ENCODE measurements at places on chromosomes 16 and 17.

GRCh38 chr16:49698453-49698815 is 157.5 kb downstream of the ZNF423 start:
- no peak for DNase-seq

GRCh38 chr16:57159447-57159846 is 26.4 kb downstream of the PSME3IP1 start:
- DNase-seq, result no peak

GRCh38 chr16:1245452-1246020 is 5.0 kb downstream of the TPSAB1 start:
- DNase-seq, result no peak

- DNase-seq, result no peak
Measured at GRCh38 chr16:87255866-87256265, 61.3 kb downstream of the C16orf95 start.

GRCh38 chr16:21075252-21075651 is 75.4 kb downstream of the DNAH3 start:
- DNase-seq, result no peak

DNA sequence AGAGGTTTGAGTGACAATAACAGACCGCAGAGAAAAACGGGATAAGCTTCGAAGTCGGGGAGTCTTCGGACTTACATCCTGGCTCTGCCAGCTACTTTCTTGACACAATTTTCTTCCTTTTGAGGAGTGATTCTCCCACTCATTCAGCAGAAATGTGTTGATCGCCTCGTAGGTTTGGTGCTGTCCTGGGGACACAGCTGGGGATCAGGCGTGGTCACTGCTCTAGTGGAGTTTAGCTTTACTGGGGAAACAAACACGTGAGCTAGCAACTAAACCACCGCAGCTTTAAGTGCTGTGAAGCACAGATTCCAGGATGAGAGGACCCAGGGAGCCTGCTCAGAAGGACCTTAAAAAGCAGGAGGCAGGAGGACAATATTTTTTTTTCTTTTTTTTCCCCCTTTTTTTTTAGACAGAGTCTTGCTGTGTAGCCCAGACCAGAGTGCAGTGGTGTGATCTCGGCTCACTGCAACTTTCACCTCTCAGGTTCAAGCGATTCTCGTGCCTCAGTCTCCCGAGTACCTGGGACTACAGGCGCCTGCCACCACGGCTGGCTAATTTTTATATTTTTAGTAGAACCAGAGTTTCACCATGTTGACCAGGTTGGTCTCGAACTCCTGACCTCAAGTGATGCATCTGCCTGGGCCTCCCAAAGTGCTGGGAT is 858 bp downstream of the NUBP1 start:
- DNase-seq, result no peak

DNA sequence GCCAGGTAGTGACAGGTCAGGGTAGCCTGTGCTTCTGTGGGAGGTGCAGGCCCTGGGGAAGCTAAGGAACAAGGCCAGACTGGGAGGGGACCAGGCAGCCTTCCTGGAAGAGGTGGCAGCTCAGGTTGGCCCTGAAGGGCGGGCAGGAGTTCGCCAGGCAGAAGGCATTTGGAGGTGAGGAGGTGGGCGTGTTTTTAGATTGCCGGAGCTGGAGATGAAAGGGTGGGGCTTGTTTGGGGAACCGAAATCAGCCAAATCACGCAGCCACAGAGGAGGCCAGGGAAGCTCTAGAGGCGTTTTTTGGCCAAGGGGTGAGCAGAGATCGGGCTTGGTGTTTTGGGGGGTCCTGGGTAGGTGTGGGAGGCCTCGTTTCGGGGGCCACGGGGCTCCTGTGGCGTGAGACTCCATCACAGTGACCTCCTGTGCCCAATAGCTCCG is 7.6 kb downstream of the ADCY7 start:
- no peak for DNase-seq

GRCh38 chr16:10611825-10612342 is 31.5 kb upstream of the EMP2 start:
- no peak for DNase-seq

GRCh38 chr16:76837872-76838271 is 353.1 kb upstream of the MON1B start:
- DNase-seq, result no peak

GRCh38 chr16:10168258-10168657 is 14.0 kb downstream of the GRIN2A start:
- DNase-seq, result no peak

- no peak for DNase-seq
Measured at GRCh38 chr16:19014461-19014860, 30.7 kb downstream of the TMC7 start.

DNA sequence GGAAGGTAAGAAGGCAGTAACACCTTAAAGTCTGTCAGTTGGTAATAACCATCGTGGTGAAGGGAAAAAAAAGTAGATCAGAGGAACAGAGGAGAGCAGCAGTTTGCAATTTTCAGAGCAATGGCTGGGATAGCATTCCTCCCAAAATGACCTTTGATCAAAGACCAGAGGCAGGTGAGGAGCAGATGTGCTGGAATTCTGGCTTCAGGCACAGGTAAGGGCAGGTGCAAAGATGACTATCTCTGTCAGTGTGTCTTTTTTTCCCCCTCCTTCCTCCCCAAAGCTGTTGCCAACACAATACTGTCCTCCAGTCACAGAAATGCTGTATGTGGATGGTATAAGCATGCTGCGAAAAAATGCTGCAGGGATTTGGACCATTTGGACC is 166.7 kb downstream of the XYLT1 start:
- no peak for DNase-seq

- DNase-seq, result no peak
Measured at GRCh38 chr17:28139822-28140221, 97.3 kb downstream of the NLK start.

DNA sequence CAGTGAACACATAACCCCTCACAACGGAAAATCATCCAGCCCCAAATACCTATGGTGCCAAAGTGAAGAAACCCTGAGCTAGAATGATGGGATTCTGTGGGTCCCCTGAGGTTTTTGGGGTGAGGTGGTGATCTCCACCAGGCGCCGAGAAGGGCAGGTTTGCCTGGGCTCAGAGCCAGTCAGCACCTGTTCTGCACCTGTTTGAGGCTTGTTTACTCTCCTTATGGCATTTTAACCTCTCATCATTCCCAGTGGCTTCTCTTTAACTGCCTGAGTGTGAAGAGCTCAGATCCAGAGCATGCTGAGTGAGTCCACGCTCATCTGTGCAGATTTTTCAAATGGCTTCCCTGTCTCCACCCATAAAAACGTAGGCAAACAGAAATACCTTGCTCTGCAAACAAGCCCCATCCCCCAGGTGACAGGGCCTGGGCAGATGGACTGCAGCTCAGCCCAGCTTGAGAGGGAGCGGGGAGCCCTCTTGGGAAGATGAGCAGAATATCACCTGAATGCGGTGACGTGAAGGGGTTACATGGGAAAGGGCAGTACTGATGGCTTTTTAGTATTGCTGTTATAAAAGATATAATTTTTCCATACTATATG is 40.1 kb upstream of the CLEC19A start:
- no peak for DNase-seq

- DNase-seq, result no peak
Measured at GRCh38 chr17:59878624-59879023, 14.1 kb downstream of the TUBD1 start.

GRCh38 chr16:23071196-23072083 is 77.8 kb downstream of the USP31 start:
- no peak for DNase-seq

DNA sequence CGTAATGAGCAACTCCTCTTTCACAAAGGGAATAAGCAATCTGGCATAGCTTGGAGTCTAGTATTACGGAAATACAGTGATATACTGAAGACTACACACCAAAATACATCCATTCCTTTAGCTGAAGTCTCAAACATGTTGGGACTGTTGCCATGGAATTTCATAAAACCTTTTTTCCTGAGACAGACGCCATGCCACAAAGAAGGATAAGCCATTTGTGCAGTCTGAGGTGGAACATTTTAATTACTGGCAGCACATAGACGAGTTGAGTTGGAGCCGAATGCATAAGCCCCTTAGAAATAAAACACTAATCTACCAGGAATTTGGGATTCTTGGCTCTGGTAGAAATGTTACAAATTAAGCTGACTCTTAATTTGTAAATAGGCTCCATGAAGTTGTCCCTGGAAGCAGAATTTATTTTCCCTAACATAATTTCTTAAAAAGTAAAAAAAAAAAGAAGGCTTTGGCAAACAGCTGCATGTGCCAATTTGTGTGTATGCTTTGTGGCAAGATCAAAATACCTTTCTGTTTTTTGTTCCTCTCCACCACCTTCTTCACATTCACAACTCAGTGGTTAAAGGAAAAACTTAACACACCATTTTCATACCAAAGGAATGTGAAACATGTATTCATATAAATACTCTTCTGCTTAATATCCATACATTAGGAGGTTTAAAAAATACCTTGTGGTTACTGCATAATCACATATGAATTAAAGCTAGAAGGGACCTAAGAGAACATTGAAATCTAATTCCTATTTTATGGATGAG is 25.5 kb downstream of the GRB7 start:
- DNase-seq, result no peak

DNA sequence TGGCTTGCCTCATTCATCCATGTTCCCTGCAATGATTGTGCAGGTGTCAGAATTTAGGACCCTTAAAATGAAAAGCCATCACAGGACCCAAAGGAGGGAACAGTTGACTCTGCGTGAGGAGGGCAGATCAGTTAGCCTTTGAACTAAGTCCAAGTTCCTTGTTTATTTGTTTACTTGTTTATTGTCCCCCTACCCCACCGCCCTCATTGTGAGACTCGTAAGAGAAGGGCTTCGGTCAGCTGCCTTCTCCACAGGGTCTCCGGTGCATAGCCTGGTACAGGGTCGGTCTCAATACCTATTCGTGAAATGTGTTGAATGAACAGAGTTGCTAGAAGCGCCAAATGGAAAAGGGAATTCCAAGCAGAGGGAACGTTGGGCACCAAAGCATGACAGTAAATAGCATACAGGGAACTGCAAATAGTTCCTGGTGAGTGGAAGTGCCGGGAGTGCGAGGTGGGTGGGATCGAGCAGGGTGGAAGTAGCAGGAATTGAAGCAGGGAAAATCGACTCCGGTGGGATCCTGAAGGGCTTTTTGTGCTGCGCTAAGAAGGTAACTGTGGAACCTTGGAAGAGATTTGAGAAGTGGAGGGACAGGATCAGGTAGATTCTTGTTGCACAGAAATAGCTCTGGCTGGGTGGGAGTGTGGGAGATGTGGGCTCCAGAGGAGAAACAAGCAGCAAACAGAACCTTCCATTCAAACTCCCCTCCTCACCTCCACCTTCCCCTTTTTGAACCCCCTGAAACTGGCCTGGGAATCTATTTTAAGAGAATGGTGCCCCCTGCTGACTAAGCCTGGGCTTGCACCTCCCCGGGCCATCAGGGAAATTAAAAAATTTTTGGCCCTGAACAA is 12.7 kb downstream of the SLC35B1 start:
- DNase-seq, result no peak

DNA sequence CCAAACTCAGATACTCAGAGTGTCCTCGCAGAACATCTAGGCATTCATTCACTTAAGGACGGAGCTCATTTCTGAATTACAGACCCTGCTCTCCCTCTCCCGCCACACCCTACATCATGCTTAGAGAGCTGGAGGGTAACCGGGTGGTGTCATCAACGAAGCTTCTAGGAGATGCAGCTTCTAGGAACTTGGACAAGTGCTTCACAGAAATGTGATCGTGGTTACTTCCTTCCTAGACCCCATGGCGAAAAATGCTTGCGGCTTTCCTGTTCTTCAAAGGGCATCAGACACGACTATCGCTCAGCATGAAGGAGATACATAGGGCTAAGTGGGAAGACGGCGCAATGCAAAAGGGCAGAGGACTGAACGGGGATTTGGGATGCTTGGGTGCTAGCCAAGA is 126.8 kb downstream of the ZFHX3 start:
- no peak for DNase-seq

- DNase-seq, result peak; percentile 61
Measured at GRCh38 chr17:1365445-1366039, 34.5 kb downstream of the YWHAE start.

GRCh38 chr17:48973806-48974205 is 5.4 kb upstream of the GIP start:
- DNase-seq, result no peak

GRCh38 chr17:38867179-38867967 is 2.5 kb upstream of the LASP1 start:
- no peak for DNase-seq

DNA sequence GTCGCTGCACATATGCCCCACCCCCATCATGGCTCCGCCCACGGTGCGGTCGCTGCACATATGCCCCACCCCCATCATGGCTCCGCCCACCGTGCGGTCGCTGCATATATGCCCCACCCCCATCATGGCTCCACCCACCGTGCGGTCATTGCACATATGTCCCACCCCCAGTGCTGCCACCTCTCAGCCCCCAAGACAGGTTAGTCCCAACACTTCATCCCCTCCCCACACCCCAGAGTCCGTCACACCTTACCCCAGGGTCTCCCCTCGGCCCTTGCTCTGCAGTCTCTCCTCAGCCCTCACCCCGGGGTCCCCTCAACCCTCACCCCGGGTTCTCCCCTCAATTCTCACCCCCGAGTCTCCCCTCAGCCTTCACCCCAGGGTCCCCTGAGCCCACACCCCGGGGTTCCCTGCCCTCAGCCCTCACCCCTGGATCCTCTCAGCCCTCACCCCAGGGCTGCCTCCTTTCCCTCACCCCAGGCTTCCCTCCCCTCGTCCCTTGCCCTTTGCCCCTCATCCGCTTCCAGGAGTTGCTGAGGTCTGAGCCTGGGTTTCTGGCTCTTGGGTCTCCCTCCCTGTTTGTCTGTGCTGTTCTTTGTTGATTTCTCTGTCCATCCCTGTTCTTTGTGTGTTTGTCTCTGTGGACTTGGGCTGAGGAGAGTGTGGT is 25.6 kb downstream of the TPSG1 start:
- DNase-seq, result no peak

- DNase-seq, result no peak
Measured at GRCh38 chr17:81913394-81914102, 2.3 kb upstream of the PCYT2 start.

DNA sequence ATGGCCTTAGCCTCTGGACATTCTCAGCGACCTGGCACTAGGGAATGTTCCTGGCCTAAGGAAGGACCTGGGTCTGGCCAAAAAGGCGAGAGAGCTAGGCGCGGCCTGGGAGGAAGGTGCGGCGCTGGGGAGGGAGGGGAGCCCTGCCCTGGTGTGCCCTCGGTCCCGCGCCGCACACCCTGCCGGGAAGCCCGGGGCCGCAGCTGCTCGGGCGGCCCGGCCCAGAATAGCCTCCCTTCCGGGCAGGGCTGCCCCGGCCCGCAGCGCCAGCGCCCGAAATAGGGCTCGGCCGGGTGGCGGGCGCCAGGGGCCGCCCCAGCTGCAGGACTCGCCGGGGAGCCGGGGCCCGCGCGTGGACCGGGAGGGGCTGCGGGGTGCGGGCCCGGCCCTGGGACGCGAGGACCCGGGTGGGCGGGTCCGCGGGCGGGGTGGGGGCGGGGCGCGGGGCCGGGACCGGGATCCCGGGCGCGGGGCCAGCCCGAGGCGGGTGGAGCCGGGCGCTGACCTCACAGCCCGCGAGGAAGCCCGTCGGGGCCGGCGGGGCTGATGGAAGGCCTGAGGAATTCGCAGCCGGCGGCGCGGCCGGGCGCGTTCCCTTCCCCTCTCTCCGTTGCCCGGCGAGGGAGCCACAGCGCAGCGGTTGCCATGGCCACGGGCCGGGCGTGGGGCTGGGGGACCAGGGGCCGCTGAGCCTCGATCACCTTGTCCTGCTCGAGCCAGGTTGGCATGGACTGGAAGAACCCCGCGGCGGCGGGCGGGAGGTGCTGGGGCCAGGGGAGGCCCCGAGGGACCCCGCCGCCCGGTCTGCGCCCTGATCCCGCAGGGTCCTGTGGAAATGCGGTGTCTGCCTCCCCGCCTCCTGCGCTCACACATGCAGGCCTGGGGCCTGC is 18.1 kb downstream of the SOCS3 start:
- DNase-seq, result no peak

Data from NCI-H446 treated with DMSO at 0.1 percent for 48 hours (cell line).